Glomerular endothelial cell (primary cell): ENCODE measurements at places on chromosomes 2 and 18. TPM values are rescaled to one million over a fixed set of nuclear protein-coding genes. Genes with fewer than 3 reads are reported as not detected.

The ALPP gene
- not detected in 2 replicates for total RNA-seq

The CAVIN2 gene
- 240 and 291 TPM in 2 replicates for total RNA-seq

The EIF4E2 gene
- 82.7 and 91.4 TPM in 2 replicates for total RNA-seq

The SLC5A7 gene
- not detected in 2 replicates for total RNA-seq

The HDHD2 gene
- total RNA-seq = 10.7 and 14.4 TPM in 2 replicates

The RUFY4 gene
- total RNA-seq = not detected in 2 replicates

The RAB6C gene
- not detected in 2 replicates for total RNA-seq

The TUBB6 gene
- 872 and 961 TPM in 2 replicates for total RNA-seq
